ENCODE measurements at places on chromosomes 6 and 20.

GRCh38 chr6:105781248-105781647 is 304.9 kb upstream of the PRDM1 start:
- peaks cover 59% of the 10 kb centered on the region for H3K4me1 ChIP-seq
- peak; percentile 76 for DNase-seq
- peaks cover 1% of the 10 kb centered on the region for H3K36me3 ChIP-seq
- no peaks in the 10 kb centered on the region for H3K27me3 ChIP-seq
- no peak overlapping the region for H3K4me3 ChIP-seq
- no peak overlapping the region for H3K27ac ChIP-seq

- H3K4me3 ChIP-seq: no peak overlapping the region
- peak; percentile 32 for DNase-seq
- H3K27ac ChIP-seq: peak overlapping the region; percentile 59
- peaks cover 73% of the 10 kb centered on the region for H3K4me1 ChIP-seq
- no peaks in the 10 kb centered on the region for H3K27me3 ChIP-seq
Measured at GRCh38 chr6:25053875-25054371, 118.2 kb upstream of the RIPOR2 start.

GRCh38 chr6:112799889-112800288 is 452.8 kb downstream of the RFPL4B start:
- no peaks in the 10 kb centered on the region for H3K27me3 ChIP-seq
- no peak overlapping the region for H3K27ac ChIP-seq
- no peaks in the 10 kb centered on the region for H3K36me3 ChIP-seq
- DNase-seq: no peak

DNA sequence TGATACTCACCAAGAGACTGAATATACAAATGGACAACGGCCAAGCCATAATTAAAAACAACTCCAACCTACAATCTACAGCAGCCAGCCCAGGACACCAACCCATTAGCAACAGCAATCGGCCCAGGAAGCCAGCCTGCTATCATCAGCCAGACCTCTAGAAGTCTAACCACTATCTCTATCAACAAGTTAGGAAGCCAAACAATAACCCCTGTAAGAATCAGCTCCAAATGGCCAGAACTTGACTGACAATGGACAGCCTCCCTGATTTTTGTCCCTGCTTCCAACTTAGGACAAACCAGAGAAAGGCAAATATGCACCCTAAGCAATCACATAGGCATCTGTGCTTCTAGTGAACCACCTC is 511.8 kb upstream of the JARID2 start:
- H3K27ac ChIP-seq: peak overlapping the region; percentile 100
- H3K27me3 ChIP-seq: no peaks in the 10 kb centered on the region
- peak overlapping the region; percentile 67 for H3K4me3 ChIP-seq
- peaks cover 99% of the 10 kb centered on the region for H3K4me1 ChIP-seq

- peak overlapping the region; percentile 88 for H3K4me3 ChIP-seq
- peaks cover 58% of the 10 kb centered on the region for H3K36me3 ChIP-seq
- no peaks in the 10 kb centered on the region for H3K27me3 ChIP-seq
- H3K4me1 ChIP-seq: peaks cover 59% of the 10 kb centered on the region
- H3K27ac ChIP-seq: peak overlapping the region; percentile 100
Measured at GRCh38 chr6:29943053-29943966, 978 bp downstream of the HLA-A start.

DNA sequence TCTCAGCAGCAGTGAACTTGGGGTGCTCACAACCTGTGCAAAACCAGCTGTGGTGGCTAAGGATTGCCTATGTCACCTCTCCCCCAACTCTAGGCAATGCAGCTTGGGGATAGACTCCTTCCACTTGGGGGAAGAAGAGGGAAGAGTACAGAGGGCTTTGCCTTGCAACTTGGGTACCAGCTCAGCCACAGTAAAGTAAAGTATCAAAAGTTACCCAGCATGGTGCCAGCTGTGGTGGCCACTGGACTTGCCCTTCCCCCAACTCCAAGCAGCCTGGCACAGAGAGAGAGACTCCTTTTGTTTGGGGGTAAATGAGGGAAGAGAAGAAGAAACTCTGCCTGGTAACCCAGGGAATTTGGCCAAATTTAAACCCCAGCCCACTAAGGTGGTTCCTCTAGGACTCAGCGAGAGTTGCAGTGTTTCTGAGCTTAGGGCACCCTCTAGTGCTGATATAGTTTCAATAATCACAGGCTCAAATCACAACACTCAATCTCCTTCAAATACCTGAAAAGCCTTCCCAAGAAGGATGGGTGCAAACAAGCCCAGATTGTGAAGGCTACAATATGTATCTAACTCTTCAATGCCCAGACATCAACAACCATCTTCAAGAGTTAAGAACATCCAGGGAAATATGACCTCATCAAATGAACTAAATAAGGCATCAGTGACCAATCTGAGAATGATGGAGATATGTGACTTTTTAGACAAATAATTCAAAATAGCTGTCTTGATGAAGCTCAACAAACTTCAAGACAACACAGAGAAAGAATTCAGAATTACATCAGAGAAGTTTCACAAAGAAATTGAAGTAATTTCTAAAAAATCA is 7.6 kb upstream of the DEFB129 start:
- H3K36me3 ChIP-seq: no peaks in the 10 kb centered on the region
- no peak overlapping the region for H3K4me3 ChIP-seq
- H3K27me3 ChIP-seq: peaks cover 10% of the 10 kb centered on the region
- H3K4me1 ChIP-seq: no peaks in the 10 kb centered on the region

GRCh38 chr6:153720732-153721131 is 318.3 kb upstream of the OPRM1 start:
- DNase-seq: no peak
- H3K36me3 ChIP-seq: no peaks in the 10 kb centered on the region
- H3K27me3 ChIP-seq: peaks cover 2% of the 10 kb centered on the region
- no peak overlapping the region for H3K27ac ChIP-seq
- no peaks in the 10 kb centered on the region for H3K4me1 ChIP-seq
- no peak overlapping the region for H3K4me3 ChIP-seq

All from activated CD4-positive, alpha-beta T cell treated with anti-CD3 and anti-CD28 coated beads for 36 hours (primary cell).